ENCODE measurements at places on chromosomes 2 and 18.
A peak's percentile ranks its signal among the peaks of the same experiment; 100 is the strongest.

- no peak for DNase-seq
These were observed 158.8 kb upstream of the ZEB2 start for GRCh38 chr2:144678736-144679135.

- no peak for DNase-seq
These were observed 269.3 kb downstream of the HDAC4 start for GRCh38 chr2:239131521-239131920.

DNA sequence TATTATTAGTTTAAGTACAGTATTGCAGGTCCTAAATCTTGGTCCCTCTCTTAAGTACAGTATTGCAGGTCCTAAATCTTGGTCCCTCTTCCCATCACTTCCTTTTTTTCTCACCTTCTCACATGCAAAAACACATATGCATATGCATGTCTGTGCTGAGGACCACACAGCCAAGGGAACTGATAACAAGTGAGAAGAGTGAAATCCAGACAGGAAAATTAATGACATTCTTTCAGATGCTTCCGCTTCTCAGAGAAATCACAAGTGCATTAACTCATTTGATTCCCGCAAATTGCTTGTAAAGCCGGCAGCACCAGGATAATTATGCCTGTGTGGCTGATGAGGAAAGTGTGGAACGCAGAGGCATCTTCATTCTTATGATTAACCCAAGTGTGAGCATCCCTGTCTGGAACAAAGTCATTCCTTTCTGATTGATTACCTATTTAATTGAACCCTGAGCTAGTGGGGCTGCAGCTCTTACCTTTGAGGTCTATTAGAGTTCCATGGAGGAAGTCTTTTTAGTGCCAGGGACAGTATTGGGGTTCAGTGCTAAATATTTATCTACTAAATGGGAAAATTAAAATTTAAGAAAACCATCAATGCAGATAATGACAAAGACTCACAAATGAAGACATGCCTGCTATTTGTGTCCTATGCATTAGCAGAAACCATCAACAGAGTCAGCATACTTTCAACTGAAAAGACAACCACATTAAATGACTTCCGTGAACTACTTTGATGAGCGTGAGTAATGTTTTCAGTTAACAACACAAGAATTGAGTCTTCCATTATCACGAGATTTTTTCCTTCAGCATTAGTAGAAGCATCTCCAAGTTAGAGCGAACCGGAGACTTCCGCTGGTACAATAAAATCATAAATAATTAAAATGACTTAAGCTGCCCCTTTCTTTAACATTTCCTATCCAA, 220.4 kb upstream of the SLC35G4 start:
- DNase-seq: no peak

DNA sequence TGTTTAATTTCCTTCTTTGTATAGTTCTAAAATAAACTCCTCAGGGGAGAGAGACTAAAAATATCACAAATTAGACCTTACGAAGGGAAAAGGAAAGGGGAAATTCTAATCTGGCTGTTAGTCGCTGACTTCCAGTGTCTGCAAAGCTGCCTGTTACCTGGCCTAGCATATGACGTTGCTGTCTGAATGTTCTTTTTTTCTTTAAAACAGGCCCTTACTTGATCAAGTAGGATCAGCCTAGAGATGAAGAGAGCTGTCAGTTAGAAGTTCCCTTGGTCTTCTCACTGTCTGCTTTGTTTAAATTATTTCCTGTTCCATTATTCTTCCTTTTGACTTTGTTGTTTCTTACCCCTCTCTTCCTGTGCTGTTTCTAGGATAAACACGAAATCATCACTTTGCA, 11.2 kb downstream of the NCK2 start:
- DNase-seq: no peak

- no peak for DNase-seq
These were observed 563.1 kb upstream of the FAM98A start for GRCh38 chr2:34162231-34162630.

GRCh38 chr2:18122544-18123210, 244.2 kb downstream of the KCNS3 start:
- no peak for DNase-seq

DNA sequence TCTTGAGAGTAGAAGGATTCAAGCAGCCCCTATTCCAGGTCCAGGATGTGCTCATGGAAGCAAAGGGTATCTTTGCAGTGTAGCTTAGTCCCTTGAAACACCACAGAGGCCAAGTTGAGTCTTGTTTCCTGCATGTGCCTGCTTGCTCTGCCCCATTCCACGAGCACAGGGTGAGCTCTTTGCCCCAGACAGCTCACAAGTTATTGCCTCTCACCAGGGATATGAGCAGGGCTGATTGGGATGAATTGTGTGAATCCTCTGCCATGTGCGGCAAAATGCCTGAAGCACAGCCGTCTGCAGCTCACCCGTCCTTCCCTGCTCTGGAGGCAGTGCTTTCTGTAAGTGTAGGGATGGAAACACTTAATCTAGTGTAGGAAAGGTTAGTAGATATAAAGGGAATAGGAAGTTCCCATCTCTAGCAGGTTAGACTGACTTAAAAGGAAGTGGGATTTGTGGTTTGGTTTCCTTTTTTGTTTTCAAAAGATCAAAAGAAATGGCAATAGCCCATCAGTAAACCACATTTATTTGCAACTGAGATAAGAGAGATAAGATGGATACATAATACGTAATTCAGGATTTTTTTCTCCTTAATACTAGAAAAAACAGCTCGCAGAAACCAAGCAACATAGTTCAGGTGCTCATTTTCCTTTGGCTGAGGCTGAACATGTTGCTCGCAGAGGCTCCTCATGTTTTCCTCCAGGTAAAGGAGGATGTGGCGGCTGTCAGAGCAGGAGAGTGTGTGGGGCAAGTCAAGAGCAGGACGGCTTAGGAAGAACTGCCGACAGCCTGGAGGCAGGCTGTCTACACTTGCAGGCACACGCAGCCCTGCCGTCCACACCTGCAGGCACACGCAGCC, 41.4 kb downstream of the TMEM182 start:
- no peak for DNase-seq

GRCh38 chr2:101398116-101398821, 11.0 kb upstream of the CREG2 start:
- no peak for DNase-seq

DNA sequence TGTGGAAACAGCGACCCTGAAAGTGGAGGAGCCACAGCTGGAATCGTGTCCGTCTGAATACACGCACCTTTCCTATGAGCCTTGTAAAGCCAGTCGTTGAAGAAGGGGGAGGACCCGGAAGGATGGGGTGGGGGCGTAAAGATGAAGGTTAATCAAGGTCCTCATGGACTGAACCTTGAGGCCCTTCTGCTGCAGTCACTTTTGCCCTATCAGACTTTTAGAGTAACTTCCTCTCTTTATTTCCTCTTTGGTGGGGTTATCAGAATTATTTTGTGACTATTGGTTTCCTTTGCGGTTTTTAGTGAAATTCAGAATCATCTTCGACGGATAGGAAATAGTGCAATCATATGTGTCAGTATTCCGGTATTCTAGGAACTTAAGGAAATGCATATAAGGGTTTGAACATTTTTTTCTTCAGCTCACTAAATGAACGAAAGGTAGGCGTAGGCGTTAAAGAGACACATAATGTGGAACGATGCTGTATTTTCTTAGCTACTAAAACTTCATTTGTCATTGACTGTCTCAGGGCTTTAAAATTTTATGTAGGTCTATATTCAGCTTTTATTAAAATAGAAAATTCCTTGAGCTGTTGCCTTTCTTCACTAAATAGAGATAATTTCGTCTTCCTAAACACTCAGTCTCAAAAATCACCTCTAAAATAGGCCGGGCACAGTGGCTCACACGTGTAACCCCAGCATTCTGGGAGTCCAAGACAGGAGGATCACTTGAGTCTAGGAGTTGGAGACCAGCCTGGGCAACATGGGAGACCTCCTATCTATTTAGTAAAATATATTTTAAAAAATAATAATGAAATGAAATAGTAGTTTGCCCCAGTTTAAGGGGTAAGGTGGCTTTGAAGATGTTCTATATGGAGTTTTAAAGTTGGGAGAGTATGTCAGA, 1.4 kb upstream of the YES1 start:
- no peak for DNase-seq

GRCh38 chr2:62118160-62118559, 77.8 kb upstream of the B3GNT2 start:
- no peak for DNase-seq

DNA sequence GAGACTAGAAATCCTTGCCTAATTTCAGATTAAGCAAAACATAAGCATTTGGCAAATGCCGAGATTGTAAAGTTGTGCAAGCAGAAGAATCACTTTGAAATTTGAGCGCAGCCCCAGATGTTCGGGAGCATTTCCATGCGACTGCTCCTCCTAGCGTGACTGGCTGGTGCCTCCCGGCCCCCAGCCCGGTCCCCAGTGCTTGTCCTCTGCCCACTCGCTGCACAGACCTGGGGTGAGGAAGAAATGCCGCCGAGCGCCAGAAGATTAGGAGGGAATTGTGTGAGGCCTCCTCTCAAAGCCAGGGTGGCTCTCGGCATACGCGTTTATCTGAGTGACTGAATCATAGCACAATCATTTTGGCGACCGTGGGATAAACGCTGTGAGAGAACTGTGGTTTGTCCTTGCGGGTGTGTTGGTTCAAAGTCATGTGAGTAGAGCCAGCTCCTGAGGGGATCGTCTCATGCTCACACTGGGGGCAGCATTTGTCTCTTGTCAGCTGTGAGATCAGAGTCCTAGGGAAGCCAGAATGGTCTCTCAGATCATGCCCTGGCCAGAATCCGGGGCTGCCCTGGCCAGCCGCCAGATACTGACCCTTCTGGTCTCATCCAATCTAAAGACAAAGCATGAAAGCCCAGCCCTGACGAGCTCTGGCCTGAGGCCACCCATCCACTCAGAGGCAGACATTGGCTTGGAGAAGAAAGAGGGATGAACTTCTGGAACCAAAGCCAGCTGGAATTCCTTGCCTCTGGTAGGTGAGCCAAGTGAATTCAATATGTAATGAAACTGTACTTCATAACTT, 189.3 kb downstream of the SH3RF3 start:
- peak; percentile 79 for DNase-seq

- no peak for DNase-seq
These were observed 7.2 kb downstream of the PASK start for GRCh38 chr2:241142063-241142462.

DNA sequence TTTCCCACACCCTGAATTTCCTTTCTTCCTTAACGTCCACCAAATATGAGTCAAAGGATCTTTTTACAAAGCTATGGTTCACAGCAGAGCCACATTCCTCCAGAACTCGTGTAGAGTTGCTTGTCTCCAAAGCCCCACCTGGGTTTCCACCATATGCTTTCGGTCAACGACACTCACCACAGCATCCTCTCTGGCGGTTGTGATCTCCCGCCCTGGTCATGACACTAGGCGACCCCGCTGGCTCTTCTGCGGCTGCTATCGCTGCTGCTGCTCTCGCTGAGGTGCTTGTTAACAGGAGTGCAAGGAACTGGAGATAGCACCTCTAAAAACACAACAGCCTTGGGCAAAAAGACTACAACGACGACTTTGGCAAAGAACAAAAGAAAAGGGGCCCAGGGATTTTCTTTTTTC, 340 bp downstream of the SLC40A1 start:
- DNase-seq: no peak

DNA sequence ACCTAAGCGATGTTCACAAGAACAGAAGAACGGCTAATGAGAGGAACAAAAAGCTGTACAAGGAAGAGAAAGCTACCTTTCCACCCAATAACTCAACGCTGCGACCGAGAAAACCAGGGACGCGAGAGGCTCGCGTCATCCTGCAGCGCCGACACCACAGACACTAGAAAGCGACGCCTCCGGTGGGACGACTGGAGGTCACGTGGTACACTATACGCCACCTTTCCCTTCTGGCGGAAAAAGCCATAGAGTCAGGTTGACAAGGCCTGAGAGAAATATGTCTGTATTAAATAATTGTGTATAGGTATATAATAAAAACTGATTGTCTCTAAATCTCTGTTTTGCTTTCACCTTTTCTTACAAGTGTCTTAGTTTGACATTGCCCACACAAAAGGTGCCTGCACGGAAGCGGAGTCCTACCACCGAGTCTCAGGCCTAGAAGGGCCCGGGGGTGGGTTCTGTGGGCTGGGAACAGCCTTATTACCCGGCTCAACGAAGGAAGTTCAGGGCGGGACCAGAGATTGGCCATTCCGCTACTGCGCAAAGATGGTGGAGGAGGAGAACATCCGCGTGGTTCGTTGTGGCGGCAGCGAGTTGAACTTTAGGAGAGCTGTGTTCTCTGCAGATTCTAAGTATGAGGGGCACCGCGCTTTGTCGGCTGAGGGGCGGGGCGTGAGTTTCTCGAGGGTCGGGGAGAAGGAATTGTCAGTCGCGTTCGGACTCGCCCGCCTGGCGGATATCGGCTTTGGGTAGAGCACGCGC, at the start of gene WDR75:
Gene WDR75 (plus strand): TSS at position 528 of the 762 bp plus-strand sequence. CDS start 19 bp downstream, at position 547.
- peak; percentile 92 for DNase-seq

GRCh38 chr18:7877609-7878008, 310.5 kb downstream of the PTPRM start:
- DNase-seq: no peak

Measured in NCI-H524 (cell line).